ENCODE measurements at places on chromosomes 2 and 18.

- DNase-seq: no peak
Measured at GRCh38 chr2:11103984-11104793, 51.1 kb upstream of the SLC66A3 start.

DNA sequence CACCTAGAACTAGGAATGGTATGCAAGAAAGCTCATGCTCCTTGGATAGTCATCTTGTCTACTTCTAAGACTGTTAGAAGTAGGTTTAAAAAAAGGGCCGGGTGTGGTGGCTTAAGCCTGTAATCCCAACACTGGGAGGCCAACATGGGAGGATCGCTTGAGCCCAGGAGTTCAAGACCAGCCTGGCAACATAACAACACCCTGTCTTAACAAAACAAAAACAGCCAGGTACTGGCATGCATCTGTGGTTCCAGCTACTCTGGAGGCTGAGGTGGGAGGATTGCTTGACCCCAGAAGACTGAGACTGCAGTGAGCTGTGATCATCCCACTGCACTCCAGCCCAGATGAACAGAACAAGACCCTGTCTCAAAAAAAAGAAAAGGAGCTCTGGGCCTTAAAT, 19.9 kb downstream of the PNO1 start:
- DNase-seq: no peak

DNA sequence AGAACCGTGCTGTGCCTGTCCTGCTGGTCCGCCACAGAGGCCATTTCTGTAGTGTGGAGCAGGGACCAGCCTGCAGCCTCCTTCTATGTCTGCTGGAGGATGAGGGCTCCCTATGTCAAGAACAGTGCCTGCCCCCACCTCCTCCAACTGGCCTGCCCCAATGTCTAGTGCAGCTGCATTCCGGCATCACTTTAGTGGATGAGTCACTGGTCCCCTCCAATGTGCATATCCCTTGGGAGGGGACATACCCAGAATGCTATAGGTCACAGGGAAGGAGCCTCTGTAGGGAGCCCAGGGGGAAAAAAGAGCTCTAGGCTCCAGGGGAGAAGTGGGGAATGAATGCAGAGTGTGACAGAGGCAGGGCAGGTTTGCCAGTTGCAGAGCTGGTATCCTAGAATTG, 219.6 kb downstream of the CELF4 start:
- DNase-seq: no peak

DNA sequence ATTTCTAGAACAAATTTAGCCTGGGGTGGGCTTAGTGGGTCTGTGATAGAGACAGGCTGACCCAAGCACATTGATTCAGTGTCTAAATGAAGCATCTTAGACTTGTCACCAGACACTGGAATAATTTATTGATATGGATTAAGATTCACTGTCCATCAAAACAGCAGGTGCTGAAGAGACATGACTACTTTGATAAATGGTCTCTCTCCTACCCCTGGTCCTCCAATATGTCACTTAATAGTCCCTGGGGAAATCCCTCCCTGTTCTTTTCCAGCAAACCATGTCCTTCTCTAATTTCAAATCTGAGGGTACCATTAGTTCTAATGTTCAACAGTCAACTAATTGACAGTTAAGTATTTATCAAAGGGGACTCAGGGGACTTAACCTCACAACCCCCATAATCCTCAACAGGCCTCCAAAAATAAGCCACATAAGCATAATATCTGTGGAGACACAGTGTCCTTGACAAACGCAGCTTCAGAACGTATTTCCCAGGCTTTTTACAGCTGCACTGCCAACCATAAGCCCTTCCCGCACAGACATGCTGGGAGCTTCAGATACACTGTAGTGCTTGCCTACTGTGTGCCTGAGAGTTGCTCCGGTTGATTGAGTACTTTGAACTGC, 391.0 kb downstream of the THSD7B start:
- no peak for DNase-seq

DNA sequence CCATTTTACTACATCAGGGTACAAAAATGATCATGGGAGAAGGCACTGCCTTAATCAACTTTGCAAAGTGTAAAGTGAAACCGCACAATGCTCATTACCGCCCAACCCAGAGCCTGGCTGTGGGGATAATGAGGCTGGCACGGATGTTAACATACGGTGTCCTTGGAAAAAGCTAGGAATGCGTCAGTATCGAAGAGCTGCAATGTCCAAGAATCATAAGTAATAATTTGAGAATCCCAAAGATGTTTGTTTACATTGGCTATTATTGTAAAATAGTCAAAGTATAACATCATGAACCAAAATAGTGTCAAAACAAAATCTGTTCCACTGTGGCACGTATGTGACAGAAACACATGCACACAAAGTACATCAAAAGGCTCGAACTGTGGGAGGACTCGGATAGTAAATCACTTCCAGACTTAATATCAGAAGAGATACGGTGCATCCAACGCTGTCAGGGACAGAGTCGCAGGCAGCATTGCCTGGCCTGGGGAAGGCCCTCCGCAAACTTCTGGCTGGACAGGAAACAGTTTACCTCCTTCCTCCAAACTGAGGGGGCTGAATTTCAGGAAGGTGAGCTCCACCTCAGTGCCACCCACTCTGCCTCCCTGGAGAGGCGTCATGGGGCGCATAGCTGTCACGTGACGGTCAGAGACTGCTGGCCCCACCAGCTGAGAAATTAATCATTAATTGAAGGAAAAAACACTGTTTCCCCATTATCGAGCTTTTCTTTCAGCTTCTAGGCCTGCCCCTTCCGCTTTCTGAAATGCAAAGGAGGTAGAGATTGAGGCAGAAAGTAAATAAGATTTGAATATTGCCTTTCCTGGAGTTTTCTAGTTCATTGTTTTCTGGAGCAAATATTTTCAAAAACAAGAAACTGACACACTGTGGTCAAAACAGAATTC, 1.8 kb upstream of the ID2 start:
- DNase-seq: no peak

- no peak for DNase-seq
Measured at GRCh38 chr18:72866442-72866900, 1.3 kb downstream of the NETO1 start.

DNA sequence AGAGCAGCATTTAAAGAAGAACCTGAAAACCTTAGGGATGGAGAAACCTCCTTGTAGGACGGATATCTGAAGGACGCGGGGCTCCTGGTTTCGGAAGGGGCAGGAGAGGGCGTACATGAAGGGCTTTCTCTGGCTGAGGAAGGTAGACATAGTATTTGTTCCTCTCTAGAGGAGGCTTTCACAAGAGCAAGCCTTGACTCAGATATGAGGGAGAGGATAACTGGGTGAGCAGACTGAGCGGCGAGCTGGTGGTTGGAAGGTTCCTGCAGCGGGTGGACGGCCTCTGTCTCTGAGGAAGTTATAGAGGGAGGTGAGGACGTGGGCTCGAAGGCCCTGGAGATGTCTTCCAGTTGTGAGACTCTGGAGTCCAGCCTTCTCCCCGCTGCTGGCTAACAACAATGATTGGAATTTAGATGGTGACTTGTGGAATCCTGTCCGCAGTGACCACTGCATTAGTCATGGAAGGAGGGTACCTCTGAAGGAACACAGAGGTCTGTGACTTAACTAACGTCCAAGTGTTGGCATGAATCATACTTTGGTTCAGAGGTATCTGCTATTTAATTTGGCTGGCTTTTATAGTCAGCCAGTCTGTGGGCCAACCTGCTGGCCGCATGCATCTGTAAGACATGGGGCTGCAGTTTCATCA, 80.9 kb downstream of the ASAP2 start:
- no peak for DNase-seq

DNA sequence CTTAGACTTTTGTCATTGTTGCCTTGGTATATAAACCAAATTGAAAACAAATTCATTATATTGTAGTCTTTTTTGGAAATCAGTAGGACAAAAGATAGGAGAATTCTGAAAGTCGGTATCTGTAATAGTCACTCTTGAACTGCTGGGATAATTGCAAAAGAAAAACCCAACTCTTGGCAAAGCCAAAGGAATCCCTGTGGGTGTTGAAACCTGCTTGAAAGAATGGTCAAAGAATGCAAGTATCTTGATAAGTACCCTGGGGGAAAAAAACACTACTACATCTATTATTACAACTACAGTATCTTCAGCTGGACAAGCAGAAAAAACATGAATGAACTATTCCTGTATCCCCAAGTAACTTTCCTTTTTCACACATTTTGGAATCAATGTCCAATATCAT, 7.3 kb upstream of the FAM237A start:
- DNase-seq: no peak

DNA sequence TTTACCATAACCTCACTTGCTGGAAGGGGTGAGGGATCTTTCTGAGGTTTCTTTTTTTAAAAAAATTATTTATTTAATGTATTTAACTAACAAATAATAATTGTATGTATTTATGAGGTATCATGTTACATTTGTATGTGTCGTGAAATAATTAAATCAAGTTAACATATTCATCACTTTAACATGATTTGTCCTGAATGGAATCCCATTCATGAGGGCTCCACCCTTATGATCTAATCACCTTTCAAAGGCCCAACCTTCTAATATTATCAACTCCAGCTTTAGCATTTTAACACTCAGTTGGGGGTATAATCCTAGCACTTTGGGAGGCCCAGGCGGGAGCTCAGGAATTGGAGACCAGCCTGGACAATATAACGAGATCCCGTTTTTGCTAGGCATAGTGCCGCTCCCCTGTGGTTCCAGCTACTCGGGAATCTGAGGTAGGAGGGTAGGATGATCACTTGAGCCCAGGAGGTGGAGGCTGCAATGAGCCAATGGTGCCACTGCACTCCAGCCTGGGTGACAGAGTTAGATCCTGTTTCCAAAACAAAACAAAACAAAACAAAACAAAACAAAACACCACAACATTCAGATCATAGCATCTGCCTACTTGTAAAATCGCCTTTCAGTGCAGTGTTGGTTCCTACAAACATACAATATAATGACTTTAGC, 1.1 kb upstream of the TAF4B start:
- DNase-seq: no peak

DNA sequence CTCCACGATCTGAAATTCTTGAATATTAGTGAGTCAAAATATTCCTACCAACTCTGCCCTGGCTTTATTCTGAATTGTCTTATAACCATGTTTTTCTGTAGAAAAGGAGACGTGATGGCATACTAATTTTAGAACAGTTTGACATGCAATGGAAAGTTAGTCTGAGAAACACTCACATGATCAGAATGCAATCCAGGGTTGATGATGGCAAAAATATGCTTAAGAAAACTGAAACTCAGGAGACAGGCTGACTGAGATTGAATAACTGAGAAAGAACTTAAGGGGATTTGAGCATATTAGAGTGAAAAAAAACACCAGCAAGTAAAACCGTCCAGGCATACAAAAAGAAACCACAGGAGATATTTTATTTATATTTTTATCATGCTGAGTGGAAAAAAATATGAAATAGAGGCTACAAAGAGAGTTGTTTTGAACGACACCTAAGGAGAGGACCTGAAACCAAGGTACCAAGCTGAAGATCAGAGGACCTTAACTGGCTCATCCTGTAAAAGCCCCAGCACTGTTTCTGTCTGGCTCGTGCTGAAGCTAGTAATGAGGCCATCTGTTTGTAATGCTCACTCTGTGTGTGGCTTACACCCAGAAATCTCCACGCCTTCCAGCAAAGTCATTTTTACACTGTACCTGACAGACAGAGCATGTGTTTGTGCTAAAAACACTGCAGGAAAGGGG, 437.2 kb upstream of the PKDCC start:
- no peak for DNase-seq

DNA sequence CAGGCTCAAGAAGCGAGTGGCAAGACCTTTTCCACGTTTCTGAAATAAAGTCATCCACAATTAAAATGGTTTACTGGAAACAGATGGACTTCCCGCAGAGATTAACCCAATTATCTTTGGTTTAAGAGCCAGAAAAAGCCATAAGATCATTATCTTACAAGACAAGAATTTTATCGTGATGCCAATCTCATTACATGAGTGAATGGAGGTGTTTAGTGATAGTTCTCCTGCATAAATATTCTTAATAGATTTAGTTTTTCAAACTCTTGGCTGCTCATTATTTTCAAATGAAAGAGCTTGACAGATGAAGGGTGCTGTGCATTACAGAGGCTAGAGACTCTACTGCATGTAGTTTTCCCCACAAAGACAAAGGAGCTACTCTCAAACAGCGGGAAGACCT, 1028.4 kb upstream of the PIK3C3 start:
- no peak for DNase-seq

DNA sequence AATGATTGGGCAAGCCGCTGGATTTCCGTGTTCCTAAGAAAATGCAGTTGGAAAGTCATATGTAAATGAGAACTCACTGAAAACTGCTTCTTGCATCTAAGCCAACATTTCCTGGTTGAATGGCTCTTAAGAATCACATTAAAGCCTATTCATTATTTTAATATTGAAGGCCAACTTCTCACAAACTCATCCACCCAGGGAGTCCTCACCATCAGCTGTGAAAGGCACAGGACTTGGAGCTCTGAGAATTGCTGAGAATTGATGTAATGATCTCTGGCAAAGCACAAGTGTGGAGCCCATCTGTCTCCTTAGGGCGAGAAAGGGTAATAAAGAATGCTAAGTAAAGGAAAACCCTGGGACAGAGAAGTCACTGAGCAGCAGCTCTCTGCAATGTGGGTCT, 55.9 kb upstream of the APCDD1 start:
- DNase-seq: no peak
